Activated CD8-positive, alpha-beta memory T cell treated with anti-CD3 and anti-CD28 coated beads, Interleukin-2, amount 50 U/mL, for 48 hours (primary cell): ENCODE measurements at places on chromosomes 5 and 9.
A peak's percentile ranks its signal among the peaks of the same experiment; 100 is the strongest.

DNA sequence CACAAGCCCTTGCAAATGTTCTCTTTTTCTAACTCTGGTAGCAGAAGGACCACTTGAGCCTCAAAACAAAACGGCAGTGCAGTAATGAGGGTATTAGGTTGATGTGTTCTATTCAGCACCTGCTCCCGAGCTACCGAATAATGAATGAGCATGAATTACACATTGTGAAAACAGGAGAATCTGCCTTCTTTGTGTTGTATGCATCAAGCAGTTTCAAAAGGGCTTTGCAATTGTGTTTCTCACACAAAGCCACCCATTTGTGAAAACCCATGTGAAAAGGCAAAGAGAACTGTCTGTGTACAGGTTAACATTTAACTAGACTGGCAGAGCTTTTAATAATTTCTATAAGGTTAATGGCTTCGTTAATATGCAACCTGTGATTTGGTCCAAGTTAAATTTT, 97.8 kb downstream of the STK32A start:
- no peak for DNase-seq

GRCh38 chr9:116278326-116278725, 124.7 kb downstream of the PAPPA start:
- no peak for DNase-seq

GRCh38 chr9:71036501-71036900, 84.9 kb downstream of the TRPM3 start:
- no peak for DNase-seq

DNA sequence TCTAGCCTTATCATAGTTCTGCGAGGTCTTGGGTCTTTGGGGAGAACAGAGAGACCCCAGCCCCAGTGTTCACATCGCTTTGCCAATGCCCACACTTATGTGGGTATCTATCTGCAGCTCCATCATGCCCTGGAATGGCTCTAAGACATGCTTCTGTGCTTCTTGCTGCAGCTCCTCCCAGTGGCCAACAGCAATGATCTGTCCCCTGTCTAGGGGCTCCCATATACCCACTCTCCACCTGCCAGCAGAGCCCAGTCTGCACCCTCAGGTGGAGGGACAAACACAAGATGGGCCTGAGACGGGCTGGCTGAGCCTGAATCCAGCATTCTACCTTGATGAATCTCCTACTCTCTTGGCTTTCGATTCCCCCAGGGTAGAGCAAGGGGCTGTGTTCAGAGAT, 14.6 kb upstream of the DAP start:
- DNase-seq, result no peak

DNA sequence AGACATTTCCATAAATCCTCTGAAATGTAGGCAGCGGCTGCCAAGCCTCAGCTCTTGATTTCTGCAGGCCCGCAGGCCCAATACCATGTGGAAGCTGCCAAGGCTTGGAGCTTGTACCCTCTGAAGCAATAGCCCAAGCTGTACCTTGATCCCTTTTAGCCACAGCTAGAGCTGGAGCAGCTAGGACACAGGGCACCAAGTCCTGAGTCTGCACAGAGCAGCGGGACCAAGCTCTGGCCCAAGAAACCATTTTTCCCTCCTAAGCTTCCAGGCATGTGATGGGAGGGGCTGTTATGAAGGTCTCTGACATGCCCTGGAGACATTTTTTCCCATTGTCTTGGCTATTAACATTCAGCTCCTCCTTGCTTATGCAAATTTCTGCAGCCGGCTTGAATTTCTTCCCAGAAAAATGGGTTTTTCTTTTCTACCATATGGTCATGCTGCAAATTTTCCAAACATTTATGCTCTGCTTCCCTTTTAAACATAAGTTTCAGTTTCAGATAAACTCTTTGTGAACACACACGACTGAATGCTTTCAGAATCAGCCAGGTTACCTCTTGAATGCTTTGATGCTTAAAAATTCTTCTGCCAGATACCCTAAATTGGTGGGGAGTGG, 14.4 kb upstream of the ZFR start:
- DNase-seq, result no peak

- DNase-seq, result no peak
Observed at GRCh38 chr9:113352411-113352810, 3.1 kb downstream of the BSPRY start.

DNA sequence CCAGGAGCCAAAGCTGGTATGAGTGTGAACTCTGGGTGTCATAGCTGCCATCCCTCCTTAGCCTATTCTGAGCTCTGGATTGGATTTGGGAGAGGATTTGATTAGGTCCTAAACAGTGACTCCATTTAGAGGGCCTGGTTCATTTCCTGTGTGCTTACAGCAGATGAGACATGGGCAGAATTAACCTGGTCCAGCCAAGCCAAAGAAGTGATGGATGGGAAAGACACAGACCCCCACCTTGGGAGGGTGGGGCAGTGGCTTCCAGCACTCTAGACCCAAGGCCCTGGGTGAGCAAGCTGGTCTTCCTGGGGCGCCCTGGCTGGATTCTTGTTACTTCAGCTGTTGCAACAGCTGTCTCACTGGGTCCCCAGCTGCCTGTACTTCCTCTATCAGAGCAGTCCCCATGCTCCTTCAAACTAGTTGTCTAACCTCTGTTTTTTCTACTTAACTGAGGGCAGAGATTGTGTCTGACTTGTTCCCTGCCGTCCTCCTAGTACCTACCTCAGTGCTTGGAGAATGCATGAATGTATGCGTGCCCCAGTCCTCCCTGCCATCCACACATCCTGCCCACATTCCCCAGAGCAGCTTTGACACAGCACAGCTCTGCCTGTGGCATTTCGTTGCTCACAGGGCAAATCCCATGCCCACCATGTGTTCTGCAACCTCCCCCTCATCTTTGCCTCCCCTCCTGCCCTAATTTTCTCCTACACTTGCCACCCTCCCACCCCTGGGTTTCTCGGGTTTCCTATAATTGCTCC, 115.9 kb downstream of the RGS3 start:
- peak; percentile 71 for DNase-seq

DNA sequence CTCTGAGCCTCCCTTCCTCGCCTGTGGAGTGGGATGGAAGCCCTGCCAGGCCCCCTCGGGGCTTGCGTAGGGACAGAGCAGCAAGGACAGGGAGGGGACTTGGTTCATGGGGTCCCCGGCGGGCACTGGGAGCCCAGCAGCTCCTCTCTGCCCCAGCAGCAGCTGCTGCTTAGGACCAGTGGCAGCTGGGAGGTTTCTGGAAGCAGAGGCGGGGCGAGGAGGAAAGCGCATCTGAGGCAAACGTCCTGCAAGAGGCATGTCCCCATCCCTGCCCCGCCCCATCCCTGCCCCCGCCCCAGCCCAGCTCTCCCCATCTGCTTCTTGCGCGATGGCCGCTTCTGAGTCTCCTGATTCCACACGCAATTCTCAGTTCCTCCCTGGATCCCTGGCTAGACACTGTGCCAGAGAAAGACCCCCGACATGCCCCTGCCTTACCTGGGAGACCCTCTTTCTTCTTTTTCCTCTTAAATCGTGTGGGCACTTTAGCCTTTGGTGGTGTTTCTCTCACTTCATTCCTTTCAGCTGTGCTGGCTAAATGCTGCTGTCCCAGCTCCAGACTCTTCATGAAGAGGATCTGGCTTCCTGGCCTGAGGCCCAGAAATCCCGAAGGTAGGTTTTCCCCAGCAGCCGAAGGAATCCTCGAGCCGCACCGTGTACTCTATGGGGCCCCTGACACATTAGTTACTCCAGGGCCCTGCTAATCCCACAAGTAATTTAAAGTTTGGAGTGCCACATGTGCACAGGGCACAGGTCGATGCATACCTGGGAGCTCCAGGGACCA, 4.4 kb upstream of the OR2S2 start:
- DNase-seq, result no peak

- DNase-seq, result no peak
Observed at GRCh38 chr9:137679695-137680305, 61.0 kb downstream of the EHMT1 start.

DNA sequence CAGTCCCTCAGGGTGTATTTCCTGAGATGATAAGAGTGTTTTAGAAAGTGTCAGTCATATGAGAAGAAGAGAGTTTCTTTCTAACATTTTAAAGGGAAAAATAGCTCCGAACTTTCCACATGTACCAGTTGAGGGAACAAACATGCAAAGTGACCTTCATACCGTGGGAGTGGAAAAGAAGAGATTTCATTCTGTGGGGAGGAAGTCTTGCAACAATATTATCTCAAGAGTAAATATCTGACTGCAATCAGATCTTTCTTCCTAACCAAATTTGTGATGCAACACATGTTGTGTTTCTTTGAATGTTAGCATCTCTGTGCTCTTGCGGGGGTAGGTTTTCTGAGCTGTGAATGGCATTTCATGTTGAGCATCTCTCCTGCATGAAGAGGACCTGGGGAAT, 30.6 kb downstream of the ANKRD55 start:
- DNase-seq, result no peak

DNA sequence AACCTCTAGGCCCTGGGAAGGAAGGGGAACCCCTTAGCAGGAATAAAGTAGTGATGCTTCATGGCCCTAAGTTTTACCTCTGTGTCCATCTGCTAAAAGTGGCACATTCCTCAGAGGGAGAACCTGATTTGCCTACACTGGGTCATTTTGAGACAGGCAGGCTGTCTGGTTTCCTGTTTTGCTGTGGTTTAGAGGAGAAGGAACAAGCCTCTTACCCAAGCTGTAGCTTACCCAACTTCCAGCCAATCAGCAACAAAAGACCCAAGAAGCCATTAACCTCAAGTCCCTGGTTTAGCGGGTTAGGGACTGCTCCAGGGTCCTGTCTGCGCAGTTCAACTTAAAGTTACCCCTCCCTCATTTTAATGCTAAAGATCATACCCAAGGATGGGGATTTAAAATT, 411.0 kb downstream of the MAT2B start:
- DNase-seq, result no peak

GRCh38 chr9:69214939-69215338, 40.9 kb downstream of the TJP2 start:
- no peak for DNase-seq

- DNase-seq, result peak; percentile 76
Observed at GRCh38 chr9:89466451-89467277, 31.2 kb downstream of the SEMA4D start.

DNA sequence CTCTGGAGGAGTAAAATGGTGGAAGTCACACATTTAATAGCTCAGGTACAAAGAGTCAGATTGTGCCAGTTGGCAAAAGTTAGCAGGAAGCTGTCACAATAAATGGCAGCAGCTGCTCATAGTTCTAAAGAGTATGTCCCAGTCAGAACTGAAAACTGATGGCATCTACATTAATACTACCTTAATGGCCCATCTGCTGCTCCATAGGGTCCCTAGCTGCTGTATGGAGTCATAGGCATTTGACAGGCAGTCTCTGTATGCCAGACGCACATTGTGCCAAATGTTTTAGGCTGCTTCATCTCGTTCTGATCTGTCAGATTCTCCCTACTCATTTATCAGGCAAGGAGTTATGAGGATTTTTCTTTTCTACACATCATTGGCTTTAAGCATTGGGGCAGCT, 515.8 kb upstream of the ARRDC3 start:
- DNase-seq, result no peak

- no peak for DNase-seq
Observed at GRCh38 chr5:117888688-117889087, 1099.7 kb downstream of the DTWD2 start.
